Central memory CD8-positive, alpha-beta T cell (primary cell): ENCODE measurements at places on chromosomes 1 and 21.

GRCh38 chr1:19110257-19110927 is 99.7 kb downstream of the UBR4 start:
- no peaks in the 10 kb centered on the region for H3K27me3 ChIP-seq
- DNase-seq: no peak
- no peak overlapping the region for H3K4me3 ChIP-seq

DNA sequence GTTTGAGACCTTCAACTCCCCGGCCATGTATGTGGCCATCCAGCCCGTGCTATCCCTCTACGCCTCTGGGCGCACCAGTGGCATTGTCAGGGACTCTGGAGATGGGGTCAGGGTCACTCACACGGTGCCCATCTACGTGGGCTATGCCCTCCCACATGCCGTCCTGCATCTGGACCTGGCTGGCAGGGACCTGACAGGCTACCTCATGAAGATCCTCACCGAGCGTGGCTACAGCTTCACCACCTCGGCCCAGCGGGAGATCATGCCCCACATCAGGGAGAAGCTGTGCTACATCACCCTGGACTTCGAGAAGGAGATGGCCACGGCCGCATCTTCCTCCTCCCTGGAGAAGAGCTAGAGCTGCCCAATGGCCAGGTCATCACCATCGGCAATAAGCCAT is 36.5 kb upstream of the ZP4 start:
- DNase-seq: no peak
- no peaks in the 10 kb centered on the region for H3K36me3 ChIP-seq
- H3K27me3 ChIP-seq: no peaks in the 10 kb centered on the region
- no peaks in the 10 kb centered on the region for H3K4me1 ChIP-seq

DNA sequence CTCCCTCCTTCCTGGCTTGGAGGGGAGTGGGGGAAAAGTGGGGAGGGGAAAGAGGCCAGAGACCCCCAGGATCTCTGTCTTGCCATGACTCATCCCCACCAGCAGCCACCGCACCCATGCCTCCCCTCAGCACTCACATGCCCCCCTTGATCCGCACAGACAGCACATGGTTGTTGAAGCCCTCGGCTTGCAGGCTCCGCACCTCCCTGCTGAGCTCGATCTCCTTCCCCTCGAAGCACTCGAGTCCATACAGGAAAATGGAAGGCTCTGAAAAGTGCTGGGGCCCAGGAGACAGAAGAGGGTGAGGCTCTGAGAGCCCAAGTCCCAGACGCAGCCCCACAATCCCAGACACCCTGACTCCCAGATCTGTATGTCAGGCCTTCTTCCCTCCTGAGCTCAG is 10.8 kb downstream of the CD52 start:
- no peak overlapping the region for H3K4me3 ChIP-seq
- no peak for DNase-seq
- H3K27ac ChIP-seq: no peak overlapping the region
- H3K36me3 ChIP-seq: peaks cover 3% of the 10 kb centered on the region
- H3K27me3 ChIP-seq: no peaks in the 10 kb centered on the region
- H3K4me1 ChIP-seq: no peaks in the 10 kb centered on the region

GRCh38 chr1:179883745-179884138 is 1.7 kb downstream of the TOR1AIP1 start:
- H3K27ac ChIP-seq: peak overlapping the region; percentile 99
- peaks cover 39% of the 10 kb centered on the region for H3K4me1 ChIP-seq
- DNase-seq: peak; percentile 44
- no peaks in the 10 kb centered on the region for H3K27me3 ChIP-seq
- H3K36me3 ChIP-seq: peaks cover 45% of the 10 kb centered on the region

- no peak overlapping the region for H3K4me3 ChIP-seq
- no peak for DNase-seq
- no peaks in the 10 kb centered on the region for H3K27me3 ChIP-seq
- H3K4me1 ChIP-seq: no peaks in the 10 kb centered on the region
These were observed 46.5 kb downstream of the HLX start for GRCh38 chr1:220925707-220926106.

DNA sequence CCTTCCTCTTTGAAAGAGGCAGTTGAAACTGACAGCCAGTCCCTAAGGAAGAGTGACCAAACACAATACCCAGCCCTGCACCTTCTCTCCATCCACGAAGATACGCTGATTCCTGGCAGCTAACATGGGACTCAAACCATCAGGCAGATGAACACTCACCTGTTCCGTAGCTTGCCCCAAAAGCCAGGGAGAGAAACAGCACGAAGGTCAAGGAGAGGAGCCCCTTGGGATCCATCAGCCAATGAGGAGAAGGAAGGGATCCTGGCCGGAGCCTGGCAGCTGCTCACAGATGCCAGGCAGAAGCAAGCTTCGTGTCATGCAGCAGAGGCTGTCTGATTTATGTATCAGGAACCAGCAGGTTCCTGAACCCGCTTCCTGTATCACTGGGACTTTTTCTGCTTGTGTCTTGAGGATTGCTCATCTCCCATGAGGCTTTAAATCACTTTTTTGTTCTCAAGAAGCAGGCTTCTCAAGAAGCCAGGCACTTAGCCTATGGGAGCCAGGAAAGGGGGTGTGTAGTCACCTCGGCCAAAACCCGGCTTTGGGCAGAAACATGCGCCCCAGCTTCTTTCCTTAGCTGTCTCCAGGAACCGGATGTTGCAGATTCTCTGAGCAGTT is at the start of gene SLAMF1:
Gene SLAMF1 (minus strand): TSS at position 334 of the 618 bp plus-strand sequence. CDS start 99 bp downstream, at position 235.
- peak within 1 kb of the TSS; percentile 96 for H3K4me3 ChIP-seq
- peak within 1 kb of the TSS; percentile 95 for H3K27ac ChIP-seq
- no peak for DNase-seq
- peaks cover 75% of the 10 kb centered on the region for H3K4me1 ChIP-seq

DNA sequence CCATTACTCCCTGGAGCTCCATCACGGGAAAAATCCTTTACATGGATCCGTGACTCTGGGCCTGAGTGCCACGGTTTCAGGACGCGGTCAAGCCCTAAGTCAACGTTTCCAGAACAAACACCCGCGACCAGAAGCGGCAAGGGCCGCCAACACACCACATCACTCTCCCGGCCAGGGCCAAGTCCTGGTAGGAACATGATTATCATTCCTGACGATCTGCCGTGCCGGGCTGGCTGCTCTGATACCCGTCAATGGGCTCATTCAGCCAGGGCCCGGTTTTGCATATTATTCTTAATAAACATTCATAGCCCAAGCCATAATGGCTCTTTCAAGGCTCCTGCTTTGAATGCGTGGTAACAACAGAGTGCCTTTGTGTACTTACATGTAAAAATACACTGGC is 44.6 kb upstream of the SIM2 start:
- no peaks in the 10 kb centered on the region for H3K4me1 ChIP-seq
- no peak overlapping the region for H3K27ac ChIP-seq
- peaks cover 40% of the 10 kb centered on the region for H3K27me3 ChIP-seq
- no peak overlapping the region for H3K4me3 ChIP-seq
- no peaks in the 10 kb centered on the region for H3K36me3 ChIP-seq

DNA sequence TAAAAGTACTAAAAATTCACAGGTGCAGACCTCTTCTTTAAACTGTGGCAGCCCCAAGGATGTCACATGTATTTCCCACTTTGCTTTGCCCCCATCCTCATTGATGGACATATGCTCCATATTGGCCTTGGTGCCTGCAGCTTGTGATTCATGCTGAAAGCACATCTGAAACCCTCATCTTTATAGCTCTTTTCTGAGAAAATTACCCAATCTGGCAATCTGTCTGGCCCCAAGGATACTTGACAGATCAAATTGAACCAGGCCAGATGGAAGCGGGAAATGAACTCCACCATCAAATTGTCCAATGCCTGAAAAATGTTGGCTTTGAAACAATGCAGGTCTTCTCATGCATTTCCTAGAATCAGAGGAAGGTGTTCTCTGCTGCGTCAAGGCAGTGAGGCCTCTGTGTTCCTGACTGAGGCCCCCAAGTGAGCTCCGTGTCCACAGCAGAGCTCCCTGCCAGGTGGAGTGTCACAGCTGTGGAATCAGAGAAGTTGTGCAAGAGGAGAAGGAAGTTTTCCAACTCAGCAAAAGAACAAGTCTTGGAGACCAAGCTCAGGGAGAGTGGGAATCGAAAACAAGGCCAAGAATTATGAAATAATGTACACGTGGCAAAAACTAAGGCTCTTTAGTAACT is 323.7 kb downstream of the PLPP3 start:
- DNase-seq: no peak
- H3K36me3 ChIP-seq: no peaks in the 10 kb centered on the region
- no peaks in the 10 kb centered on the region for H3K4me1 ChIP-seq
- H3K27me3 ChIP-seq: no peaks in the 10 kb centered on the region
- H3K27ac ChIP-seq: no peak overlapping the region

DNA sequence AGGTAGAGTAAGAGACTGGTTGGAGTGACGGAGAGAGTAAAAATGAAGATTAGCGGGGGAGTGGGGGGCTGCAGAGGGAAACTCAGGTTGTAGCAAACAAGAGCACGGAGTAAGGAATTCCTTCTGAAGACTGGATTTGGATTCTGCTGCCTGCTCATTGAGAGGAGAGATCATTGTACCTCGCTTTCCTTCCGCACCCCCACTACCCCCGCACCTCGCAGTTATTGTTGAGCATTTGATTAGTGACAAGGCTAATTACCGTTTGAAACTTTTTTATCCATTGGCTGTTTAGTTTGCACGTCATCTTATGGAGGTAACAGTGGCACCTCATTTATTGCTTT is 463 bp downstream of the PRPF3 start:
- DNase-seq: no peak
- H3K36me3 ChIP-seq: peaks cover 32% of the 10 kb centered on the region
- peak overlapping the region; percentile 97 for H3K4me3 ChIP-seq
- peak overlapping the region; percentile 98 for H3K27ac ChIP-seq

GRCh38 chr1:40783001-40783905 is at the start of gene KCNQ4:
Gene KCNQ4, plus strand, starts transcription at chr1:40783787. Its CDS starts 307 bp downstream, at chr1:40784094.
- H3K27me3 ChIP-seq: peaks cover 46% of the 10 kb centered on the region
- no peak for DNase-seq
- peak within 1 kb of the TSS; percentile 75 for H3K4me3 ChIP-seq
- peaks cover 11% of the 10 kb centered on the region for H3K4me1 ChIP-seq

GRCh38 chr1:6104631-6105030 is 58.9 kb downstream of the KCNAB2 start:
- H3K4me3 ChIP-seq: no peak overlapping the region
- H3K27ac ChIP-seq: no peak overlapping the region
- H3K27me3 ChIP-seq: peaks cover 15% of the 10 kb centered on the region
- DNase-seq: no peak

GRCh38 chr1:209534496-209535250 is 48.8 kb upstream of the CAMK1G start:
- H3K27ac ChIP-seq: no peak overlapping the region
- H3K4me1 ChIP-seq: no peaks in the 10 kb centered on the region
- no peaks in the 10 kb centered on the region for H3K36me3 ChIP-seq

- no peaks in the 10 kb centered on the region for H3K27me3 ChIP-seq
- no peak for DNase-seq
- H3K36me3 ChIP-seq: peaks cover 3% of the 10 kb centered on the region
These were observed 5.3 kb downstream of the LUZP1 start for GRCh38 chr1:23163395-23163794.

DNA sequence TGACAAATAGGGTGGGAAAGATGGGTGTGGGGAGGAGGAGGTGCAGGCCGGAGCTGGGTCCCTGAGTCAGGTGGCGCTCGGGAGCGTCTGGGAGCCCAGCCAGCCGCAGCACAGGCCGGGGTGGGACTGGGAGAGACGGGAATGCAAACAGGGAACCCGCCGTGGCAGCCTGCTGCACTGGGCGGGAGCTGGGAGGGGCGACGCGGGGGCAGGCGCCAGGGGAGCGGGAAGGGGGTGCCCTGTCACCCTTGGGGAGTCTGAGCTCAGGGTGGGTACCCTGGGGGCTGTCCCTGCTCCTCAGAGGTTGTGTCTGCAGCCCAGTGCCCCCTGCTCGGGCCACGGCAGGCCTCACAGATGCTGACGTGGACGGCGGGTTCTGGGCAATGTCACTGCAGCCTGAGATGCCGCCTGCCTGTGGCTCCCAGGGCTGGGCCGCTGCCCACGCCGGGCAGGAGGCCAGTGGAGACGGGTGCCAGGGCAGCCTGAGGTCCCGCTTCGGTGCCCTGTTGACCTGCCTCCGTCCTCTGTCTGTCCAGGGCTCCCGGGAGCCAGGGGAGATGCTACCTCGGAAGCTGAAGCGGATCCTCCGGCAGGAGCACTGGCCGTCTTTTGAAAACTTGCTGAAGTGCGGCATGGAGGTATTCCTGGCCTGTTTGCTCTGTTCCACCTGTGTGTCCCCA is 16.6 kb upstream of the LRRC3 start:
- H3K27me3 ChIP-seq: no peaks in the 10 kb centered on the region
- no peaks in the 10 kb centered on the region for H3K4me1 ChIP-seq
- peaks cover 2% of the 10 kb centered on the region for H3K36me3 ChIP-seq
- H3K4me3 ChIP-seq: no peak overlapping the region
- no peak overlapping the region for H3K27ac ChIP-seq
- DNase-seq: no peak

- H3K4me1 ChIP-seq: peaks cover 7% of the 10 kb centered on the region
- H3K27me3 ChIP-seq: peaks cover 15% of the 10 kb centered on the region
- H3K4me3 ChIP-seq: no peak overlapping the region
- H3K36me3 ChIP-seq: no peaks in the 10 kb centered on the region
- no peak for DNase-seq
- peak overlapping the region; percentile 68 for H3K27ac ChIP-seq
These were observed 54.5 kb upstream of the PPM1J start for GRCh38 chr1:112769611-112770010.

DNA sequence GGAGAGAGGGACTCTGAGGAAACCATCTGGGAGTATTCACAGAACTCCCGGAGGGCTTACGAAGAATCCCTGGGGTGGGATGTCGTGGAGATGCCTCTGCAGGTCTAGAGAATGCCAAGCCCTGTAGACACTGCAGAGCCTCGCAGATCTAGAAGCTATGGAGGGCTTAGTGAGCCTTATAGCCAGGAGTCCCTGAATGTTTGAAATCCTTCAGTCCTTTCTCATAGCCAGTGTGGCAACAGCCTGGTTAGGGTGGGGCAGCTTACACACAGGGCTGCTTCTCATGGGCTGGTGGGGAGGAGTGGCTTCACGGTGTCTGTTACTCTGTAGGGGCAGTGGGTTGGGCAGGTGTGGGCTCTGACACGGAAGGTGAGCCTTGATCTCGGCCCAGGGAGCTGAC is 44.2 kb upstream of the KDM4A start:
- no peaks in the 10 kb centered on the region for H3K4me1 ChIP-seq
- H3K27ac ChIP-seq: no peak overlapping the region
- peaks cover 2% of the 10 kb centered on the region for H3K36me3 ChIP-seq
- DNase-seq: no peak
- H3K4me3 ChIP-seq: no peak overlapping the region

DNA sequence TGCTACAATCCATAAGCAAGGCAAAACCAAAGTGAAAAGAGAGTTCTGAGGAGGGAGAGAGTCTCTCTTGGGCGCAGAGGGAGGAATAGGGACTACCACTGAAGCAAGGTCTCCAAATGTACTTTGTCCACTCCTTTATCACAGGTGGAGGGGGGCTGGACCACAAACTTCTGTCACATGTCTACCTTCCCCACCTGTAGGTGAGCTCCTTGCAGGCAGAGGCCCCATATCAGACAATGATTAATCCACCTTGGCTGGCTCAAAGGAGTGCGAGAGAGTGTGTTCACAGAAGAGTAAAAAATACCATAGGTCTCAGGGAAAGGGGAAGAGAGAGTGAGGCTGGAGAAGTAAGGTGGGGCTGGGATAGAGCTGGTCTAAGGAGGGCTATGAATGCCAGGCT is 4.5 kb downstream of the BEND5 start:
- H3K4me3 ChIP-seq: no peak overlapping the region
- H3K27me3 ChIP-seq: peaks cover 13% of the 10 kb centered on the region
- peaks cover 16% of the 10 kb centered on the region for H3K4me1 ChIP-seq
- no peak for DNase-seq
- peaks cover 3% of the 10 kb centered on the region for H3K36me3 ChIP-seq
